Activated CD4-positive, alpha-beta T cell treated with anti-CD3 and anti-CD28 coated beads, Interleukin-2, amount 50 U/mL, for 4 hours (primary cell): ENCODE measurements at places on chromosomes 16 and 17.

GRCh38 chr16:85046931-85047866 lies 19.6 kb downstream of the KIAA0513 start:
- no peak for DNase-seq

DNA sequence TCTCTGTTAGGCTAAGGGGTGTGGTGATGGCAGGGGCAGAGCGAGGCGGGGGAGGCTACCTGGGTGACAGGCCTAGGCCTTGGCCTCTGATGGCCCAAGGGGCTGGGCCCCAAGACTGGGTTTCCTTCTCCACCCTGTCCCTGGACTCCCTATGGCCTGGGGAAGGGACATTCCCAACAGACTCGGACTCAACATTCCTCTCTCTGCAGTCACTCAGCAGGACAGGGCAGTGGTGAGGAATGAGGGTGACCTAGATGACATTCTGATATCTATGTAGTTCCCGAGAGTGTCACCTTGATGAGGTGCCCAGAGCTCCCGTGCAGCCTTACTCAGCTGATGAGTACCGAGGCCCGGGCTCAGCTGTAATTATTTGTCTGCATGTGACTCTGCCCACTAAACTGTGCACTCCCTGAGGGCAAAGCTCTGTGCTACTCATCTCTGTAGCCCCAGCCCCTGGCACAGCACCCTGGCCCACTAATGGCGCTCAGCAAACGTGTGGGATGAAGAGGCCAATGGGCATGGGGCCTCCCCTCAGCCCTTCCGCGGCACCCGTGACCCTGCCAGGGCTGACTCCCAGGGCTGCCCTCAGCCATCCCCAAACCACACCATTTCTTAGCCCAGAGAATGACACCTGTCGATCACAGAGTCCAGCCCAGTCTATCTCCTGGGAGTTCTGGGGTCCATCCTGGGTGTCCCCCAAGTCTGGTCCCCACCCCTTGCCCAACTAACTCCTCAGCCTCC lies 2.2 kb downstream of the PLCD3 start:
- DNase-seq, result no peak

- no peak for DNase-seq
These were observed 17.3 kb upstream of the FOXK2 start for GRCh38 chr17:82502207-82502606.

- DNase-seq, result no peak
These were observed 3.0 kb downstream of the EME1 start for GRCh38 chr17:50375858-50376538.

DNA sequence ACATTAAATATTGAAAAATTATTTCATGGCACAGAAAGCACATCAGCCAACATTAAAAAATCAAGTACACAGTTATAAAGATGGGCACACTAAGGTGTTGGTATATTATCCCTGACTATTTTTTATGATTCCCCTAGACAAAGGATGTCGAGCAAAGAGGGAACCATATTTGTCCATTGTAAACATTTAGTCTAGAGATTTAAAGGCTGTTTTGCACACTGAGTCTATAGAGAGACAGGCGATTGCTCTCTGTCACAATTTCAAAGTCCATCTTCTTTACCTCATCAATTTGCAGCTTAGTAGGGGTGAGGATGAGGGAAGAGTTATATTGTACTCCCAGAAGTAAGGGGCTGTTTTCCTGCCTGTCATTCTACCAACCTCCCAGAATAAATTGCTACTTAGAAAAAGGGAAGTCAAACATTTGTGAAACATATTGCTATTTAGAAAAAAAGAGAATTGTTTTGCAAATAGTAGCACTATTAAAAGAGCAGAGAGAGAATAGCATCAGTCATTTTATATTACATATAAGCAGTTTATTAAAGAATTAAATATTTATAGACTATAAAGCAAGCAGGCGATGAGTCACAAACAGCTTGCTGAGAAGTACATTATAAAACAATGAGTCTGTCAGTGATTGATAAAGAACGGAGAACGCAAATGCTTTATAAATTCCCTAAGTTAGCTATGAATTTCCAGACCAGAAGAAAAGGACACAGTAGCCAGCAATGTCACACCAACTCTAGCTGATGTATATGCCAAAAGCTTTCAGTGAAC lies 270.6 kb upstream of the PMFBP1 start:
- no peak for DNase-seq

DNA sequence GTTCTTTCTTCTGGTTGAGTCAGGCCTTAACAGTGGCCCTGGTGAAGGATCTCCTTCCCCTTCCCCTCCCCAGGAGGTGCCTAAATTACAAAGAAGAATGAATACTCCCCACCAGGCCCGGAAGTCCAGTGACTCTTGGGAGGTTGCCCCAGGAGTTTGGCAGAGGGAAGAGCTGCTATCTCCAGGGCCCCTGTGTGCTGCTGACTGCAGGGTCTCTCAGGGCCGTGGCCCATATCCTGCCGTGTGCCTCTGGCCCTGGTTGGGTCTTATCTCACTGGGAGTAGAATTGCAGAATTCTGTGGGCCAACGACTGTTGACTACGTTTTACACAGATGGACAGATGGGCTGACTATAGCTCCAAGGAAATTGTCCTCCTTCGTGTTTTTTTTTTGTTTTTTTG lies 28.0 kb downstream of the AKAP1 start:
- DNase-seq, result no peak

DNA sequence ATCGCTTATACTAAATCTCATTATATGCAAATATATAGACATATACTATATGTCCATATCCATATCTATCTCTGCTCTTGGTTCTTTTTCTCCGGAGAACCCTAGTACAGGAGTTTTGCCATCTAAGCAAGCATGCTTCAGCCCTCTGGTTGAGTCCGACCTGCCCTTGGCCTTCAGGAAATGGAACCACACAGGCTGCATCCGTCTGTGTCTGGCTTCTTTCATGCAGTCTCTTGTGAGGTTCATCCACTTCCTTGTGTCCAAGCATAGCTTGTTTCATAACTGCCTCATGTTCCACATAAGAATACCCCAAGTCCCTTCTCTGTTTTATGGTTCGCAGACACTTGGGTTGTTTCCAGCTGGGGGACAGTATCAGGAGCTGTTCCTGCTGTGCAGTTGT lies 16.8 kb downstream of the SNX20 start:
- DNase-seq, result no peak

DNA sequence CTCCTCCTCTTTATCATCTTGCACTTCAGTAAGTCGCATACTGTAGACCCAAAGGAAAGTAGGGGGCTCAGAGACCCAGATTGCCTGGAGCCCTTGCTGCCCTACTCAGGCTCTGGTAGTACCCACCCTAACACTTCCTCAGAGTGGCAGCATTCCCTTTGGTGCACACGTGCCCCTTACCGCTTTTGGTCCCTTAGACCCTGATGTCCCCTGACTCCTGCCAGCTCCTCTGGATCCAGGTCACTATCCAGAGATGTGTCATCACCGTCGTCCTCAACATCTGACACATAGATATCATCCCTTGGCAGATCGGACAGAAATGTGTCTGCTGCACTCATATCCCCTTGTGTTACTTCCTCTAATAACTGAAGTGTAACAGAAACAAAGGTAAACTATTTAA lies 5.4 kb upstream of the PSMC5 start:
- no peak for DNase-seq

- DNase-seq, result no peak
These were observed 68.4 kb downstream of the SOCS1 start for GRCh38 chr16:11187522-11188023.

DNA sequence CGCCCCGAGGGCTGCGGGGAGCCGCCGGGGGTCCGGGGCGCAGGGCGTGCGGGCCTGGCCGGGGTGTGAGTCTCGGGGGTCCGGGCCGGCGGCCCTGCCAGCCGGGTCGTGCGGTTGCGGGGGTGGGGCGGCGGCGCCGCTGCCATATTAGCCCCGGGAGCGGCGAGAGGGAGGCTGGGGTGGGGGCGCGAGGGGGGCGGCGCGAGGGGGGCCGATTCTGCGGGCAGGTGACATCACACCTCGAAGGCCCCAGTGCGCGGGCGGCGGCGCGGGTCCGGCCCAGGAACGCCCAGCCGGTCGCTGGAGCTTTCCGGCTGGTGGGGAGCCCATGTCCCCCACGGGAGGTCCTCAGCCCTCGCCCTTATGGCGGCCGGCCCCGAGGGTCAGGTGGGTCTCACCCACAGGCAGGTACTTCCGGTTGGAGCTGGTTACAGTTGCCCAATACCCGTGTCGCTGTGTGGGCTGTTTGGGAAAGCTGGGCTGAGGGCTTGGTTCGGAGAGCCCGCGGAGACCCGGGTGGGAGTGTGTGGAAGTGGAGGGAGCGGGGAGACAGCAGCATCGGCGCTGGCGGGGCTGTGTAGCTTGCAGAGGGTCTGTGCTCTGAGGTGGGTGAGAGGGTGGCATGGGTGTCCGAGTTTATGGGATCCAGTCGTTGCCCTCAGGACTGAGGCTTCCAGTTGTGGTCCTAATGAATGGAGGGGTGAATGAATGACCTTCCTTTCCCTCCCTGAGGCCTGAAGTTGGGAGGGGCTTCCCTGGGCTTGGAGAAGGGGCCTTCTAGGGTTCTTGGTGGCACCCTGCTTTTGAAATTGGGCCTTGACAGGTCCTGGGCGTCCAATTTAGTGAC lies 804 bp downstream of the ATP6V0C start:
- peak; percentile 26 for DNase-seq

- peak; percentile 75 for DNase-seq
These were observed 569 bp upstream of the RABEP2 start for GRCh38 chr16:28925386-28926228.

GRCh38 chr17:56641894-56642293 lies 48.4 kb downstream of the NOG start:
- no peak for DNase-seq

DNA sequence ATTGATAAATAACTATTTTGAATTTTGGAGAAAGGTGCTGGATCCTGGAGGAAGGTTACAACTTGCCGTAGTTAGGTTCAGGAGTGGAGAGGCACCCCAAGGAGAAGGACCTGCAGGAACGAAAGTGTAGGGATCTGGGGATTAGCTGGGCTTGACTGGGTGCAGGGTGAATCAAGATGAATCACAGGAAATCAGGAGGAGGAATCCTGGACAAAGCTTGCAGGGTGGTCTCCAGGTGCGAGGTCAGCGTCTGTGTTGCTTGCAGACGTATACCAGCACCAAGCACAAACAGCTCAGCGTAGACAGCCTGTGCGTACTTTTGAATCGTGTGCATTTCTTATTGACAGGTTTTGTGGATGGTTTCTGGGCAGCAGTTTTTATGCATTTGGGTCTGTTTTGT lies 144.3 kb downstream of the MSI2 start:
- DNase-seq, result no peak

DNA sequence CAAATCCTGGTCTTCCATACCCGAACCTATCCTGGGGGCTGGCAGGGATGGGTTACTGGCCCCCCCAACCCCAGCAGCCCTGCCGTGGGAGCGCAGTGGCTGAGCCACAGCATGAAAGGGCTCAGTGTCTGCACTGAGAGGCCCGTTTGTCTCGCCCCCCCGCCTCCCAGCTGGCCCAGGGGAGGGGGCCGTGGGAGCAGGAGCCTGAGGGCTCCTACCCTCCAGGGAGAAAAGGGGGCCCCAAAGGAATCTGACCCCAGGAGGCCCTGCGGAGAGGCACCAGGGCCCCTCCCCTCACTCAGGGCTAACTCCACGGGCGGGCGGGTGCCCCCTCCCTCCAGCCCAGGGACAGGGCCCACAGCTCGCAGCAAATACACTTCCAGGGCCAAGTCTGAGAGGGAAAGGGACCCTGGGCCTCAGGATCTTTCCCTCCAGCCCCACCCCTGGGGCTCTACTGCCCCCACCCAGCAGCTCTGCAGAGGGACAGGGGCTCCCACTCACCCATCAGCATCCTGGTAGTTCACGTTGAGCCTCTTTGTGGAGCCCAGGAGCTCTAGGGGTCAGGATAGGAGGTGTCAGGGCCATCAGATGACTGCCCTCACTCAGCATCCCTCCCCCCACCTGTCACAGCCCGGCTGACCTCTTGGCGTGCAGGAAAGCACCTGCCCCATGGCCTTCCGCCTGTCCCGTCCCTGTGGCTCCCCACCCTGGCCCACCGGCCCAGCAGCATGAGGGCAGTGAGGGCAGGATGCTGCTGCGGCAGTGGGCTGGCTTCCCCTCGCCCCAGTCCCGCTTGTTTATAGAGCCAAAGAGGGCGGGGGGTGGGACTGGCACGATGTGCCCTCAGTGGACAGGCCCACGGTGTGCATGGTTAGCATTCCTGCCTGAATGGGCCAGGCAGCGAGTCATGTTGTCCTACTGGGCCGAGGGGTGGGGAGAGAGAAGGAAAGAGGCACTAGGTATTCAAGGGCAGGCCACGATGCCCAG lies 7.3 kb downstream of the CASKIN2 start:
- DNase-seq, result no peak

DNA sequence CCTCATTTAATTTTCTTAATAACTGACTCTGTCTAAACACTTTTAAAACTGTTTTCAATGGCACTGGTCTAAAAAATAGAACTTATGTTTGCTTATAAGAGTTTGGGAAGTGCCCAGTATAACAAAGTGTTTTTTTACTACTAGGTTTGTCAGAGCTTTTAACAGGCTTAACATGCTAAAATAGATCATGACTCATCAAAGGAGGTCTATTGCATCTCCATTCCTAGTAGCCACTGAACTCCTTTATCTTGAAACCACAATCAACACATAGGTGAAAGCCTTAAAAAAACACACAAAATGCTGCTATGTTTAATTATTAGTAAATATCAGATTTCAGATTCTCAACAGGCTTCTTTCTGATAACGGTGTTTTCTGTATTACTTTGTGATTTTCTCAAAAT lies 196.4 kb upstream of the KIF2B start:
- DNase-seq, result no peak

DNA sequence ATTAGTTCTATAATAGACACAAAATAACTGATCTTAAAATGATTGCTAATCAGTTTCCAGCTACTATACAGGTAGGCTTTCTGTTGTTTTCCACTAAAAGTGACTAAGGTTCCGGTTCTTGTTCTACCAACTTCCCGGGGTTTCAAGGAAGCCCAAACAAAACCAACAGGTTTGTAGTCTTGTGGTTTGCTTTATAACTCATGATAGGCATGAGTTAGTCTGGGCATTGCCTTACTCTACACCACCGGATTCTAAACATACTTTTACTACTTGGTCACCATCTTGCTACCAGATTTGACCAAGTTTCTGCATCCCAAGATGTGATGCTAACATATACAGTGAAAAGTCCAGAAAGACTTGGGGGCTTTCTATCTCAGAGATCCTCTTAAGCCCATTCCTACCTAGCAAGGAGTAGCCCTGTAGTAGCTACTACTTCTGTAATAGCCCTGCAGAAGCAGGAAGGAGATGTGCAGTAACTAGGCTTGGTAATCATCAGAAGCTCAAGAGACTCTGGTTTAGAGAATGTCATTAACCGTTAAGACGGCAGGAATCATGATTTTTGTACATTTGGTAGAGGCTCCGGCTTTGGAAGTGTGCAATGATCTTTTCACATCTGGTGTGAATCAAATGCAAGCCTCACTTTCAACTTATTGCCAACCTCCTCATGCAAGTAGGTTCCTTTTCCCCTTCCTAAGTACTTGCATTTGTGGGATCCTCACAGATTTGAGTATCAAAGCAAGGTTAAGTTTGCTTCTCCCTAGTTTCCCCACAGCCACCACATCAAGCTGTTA lies 1.6 kb downstream of the FAM117A start:
- DNase-seq, result no peak
